ENCODE measurements at places on chromosomes 7 and 10. TPM values are rescaled to one million over a fixed set of nuclear protein-coding genes. Genes with fewer than 3 reads are reported as not detected.

Gene NUTM2E
- not detected for total RNA-seq

DNA sequence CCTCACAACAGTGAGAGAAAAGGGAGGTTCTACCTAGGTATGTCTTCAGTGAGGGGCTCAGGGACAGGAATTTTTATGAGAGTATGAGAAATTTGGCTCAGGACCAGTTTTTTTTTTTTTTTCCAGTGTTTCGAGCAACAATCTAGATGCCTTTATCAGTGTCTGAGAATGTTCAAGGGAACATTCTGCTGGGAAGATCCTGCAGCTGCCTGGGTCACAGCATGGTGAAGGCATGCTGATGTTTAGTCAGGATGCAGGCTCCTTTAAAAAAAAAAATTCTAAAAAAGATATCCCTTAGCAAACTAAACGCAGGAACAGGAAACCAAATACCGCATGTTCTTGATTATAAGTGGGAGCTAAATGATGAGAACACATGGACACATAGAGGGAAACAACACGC, 31.0 kb downstream of the SBDS start:
- no peak overlapping the region for H3K4me3 ChIP-seq
- no peaks in the 10 kb centered on the region for H3K4me1 ChIP-seq
- no peaks in the 10 kb centered on the region for H3K36me3 ChIP-seq
- DNase-seq: no peak

DNA sequence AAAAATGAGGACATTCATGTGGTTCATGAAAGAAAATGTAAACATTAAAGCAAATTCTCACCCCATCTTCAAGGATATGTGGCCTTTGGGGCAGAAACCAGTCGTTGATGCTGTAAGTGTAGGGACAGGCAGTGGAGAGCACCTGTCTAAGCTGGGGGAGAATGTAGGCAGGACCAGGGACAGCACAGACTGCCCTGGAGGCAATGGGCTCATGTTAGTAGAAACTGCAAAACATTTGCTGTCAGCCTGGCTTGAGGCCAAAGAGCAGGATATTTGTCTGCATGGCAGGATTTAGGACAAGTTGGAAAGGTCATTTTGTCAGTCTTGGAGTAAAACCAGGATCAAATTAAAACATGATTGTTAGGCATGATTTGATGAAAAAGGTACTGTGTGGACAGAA, 211.6 kb upstream of the AGK start:
- no peaks in the 10 kb centered on the region for H3K36me3 ChIP-seq
- DNase-seq: no peak
- no peak overlapping the region for H3K27ac ChIP-seq
- H3K27me3 ChIP-seq: no peaks in the 10 kb centered on the region

DNA sequence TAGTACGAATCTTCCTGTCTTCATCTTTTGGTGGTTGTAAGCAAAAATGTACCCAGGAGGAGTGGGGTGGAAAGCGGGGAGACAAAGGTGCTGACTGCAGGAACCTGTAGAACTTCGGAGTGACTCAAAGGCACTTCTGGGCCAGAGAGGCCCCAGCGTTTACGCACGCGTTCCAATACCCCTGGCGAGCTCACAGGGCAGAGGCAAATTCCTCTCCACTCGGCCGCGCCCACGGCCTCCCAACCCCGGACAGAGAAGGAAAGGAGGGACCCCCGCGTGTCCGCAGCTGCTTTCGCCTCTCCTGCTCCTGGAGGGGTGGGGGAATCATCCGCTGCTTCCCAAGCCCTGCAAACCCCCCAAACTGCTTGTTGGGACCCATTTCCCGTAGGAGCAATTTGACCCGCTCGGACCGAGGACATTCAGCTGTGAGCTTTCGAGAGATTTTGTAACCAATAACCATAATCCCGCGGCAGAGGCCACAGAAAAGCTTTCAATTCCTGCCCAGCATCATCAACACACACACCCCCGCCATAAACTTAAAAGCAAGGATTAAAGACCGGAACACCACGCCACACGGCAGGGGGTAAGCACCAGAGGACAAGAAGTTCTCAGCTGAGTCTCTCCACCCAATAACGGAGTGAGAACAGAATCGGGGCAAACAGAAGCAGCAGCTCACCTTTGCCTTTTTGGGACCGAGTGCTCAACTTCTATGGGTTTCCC, 2.3 kb downstream of the IGF2BP3 start:
- DNase-seq: no peak
- peak overlapping the region; percentile 41 for H3K4me3 ChIP-seq
- peaks cover 37% of the 10 kb centered on the region for H3K4me1 ChIP-seq

DNA sequence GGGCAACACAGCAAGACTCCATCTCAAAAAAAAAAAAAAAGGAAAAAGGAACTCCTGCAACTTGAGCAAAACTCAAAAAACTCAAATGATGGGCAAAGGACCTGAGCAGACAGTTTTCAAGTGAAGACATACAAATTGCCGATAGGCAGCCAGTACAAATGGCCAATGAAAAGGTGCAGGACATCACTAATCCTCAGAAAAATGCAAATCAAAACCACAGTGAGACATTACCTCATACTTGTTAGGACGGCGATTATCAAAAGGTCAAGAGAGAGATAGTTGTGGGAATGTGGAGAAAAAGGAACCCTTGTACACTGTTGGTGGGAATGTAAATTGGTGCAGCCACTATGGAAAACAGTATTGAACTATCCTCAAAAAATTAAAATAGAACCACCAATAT, 16.8 kb downstream of the SVOPL start:
- no peaks in the 10 kb centered on the region for H3K36me3 ChIP-seq
- no peaks in the 10 kb centered on the region for H3K4me1 ChIP-seq
- no peak for DNase-seq
- H3K27me3 ChIP-seq: no peaks in the 10 kb centered on the region

Gene SPOCK2
- total RNA-seq: 9.2 TPM

- peak overlapping the region; percentile 57 for H3K27ac ChIP-seq
- peak; percentile 73 for DNase-seq
- peaks cover 34% of the 10 kb centered on the region for H3K4me1 ChIP-seq
- H3K36me3 ChIP-seq: no peaks in the 10 kb centered on the region
Observed at GRCh38 chr7:73977619-73978618, 50.1 kb upstream of the ELN start.

DNA sequence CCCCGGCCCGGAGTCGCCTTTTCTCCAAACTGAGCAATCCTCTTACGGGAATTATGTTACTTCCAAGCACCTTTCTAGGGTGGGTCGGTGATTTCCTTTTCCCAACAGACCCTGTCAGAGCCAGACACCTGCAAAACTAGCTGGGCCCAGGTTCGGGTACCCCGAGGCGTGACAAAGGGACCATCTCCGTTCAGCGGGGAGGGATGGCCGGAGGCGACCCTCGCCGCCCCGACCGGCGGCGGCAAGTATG, 445 bp downstream of the PPA1 start:
- H3K4me1 ChIP-seq: no peaks in the 10 kb centered on the region
- no peaks in the 10 kb centered on the region for H3K27me3 ChIP-seq
- no peaks in the 10 kb centered on the region for H3K36me3 ChIP-seq
- H3K4me3 ChIP-seq: peak overlapping the region; percentile 73
- H3K27ac ChIP-seq: peak overlapping the region; percentile 81
- no peak for DNase-seq

GRCh38 chr7:150621376-150621775, 10.8 kb downstream of the GIMAP6 start:
- no peak overlapping the region for H3K4me3 ChIP-seq
- H3K36me3 ChIP-seq: no peaks in the 10 kb centered on the region
- H3K27me3 ChIP-seq: no peaks in the 10 kb centered on the region
- no peaks in the 10 kb centered on the region for H3K4me1 ChIP-seq

DNA sequence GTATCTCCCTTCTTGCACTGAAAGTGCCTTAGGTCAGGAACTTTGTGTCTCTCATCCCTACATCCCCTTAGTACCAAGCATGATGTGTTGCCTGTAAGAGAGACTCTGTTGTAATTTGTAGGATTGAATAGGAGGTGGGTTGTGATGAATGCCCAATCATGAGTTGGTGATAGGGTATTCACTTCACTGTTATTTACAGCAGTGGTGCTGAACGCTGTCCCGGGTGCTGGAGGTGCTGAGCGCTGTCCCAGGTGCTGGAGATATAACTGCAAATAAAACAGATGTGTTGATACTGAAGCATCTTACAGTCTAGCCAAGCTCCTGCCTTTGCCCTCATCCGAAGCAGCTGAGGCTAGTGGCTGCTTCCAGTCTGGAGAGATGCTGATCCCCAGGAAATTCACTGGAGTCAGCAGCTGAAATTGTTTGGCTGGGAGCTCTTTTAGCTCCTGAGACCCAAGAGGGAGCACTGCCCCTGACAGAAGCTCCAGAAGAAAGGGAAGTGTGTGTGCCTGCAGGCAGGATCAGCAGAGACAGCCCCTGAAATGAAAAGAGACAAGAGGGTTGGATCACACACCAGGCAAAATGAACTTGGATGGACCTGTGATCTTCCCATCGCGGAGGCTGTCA, 183.4 kb downstream of the SORCS3 start:
- no peaks in the 10 kb centered on the region for H3K27me3 ChIP-seq
- H3K27ac ChIP-seq: no peak overlapping the region
- peaks cover 3% of the 10 kb centered on the region for H3K4me1 ChIP-seq
- no peak overlapping the region for H3K4me3 ChIP-seq
- no peaks in the 10 kb centered on the region for H3K36me3 ChIP-seq

DNA sequence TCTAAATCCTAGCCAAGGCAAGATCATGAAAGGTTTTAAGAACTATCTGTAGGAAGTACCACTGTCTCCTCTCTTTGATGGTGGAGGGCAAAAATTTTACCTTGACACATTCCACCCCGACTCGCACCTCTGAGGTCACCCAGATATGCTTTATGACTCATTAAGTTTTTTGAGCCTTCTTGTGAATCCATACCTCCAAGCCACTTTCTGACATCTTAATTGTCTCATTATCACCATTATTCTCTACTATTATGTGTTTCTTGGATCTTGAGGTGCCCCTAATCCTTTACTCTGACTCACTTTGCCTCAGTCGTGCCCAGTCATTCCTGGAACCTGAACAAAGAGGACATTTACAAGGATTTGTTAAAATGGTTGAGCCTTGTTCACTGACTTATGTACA, 146.6 kb downstream of the RAPGEF5 start:
- no peak overlapping the region for H3K4me3 ChIP-seq
- DNase-seq: no peak
- no peak overlapping the region for H3K27ac ChIP-seq
- no peaks in the 10 kb centered on the region for H3K27me3 ChIP-seq

Gene RELN
- total RNA-seq: 5.0 TPM

DNA sequence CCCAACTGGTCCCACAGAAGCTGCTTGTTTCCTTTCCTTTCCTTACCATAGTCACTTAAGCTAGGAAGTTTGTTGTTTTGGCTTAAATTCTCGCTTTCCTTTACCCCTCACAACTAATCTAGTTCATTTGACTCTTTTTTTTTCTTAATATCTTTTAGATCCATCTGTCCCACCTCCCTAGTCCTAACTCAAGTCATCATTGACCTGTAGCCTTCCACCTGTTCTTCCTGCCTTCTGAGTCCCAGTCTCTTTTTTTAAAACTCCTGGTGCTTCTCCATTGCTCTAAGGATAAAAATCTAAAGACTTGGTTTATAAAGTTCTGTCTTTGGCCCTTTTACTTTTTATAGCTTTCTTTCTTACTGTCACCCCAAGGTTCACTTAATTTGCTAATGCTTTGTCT, 47.6 kb downstream of the RALA start:
- H3K4me1 ChIP-seq: no peaks in the 10 kb centered on the region
- no peaks in the 10 kb centered on the region for H3K36me3 ChIP-seq
- no peak for DNase-seq
- no peaks in the 10 kb centered on the region for H3K27me3 ChIP-seq
- H3K4me3 ChIP-seq: no peak overlapping the region

DNA sequence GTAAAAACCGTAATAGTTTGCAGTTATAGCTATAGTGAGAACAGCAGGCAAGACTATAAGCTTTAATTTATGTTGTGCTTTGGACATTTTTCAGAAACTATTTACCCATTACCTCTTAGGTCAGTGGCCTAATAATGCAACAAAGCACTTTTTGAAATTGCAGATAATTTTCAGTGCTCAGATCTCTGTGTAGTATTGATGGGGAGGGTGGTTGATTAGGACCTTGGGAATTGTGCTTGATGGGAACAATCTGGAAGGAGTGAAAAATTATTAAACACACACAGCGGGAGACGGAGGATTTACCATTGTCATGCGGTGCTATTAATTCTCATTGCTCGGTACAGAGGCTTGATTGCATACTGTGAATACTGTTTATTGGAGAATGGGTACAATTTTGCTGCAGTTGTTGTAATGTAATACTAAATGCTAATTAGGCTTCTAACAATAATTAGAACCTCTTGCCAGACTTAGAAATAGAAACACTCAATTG, 304.8 kb downstream of the LRMDA start:
- H3K4me1 ChIP-seq: no peaks in the 10 kb centered on the region
- no peaks in the 10 kb centered on the region for H3K27me3 ChIP-seq
- H3K36me3 ChIP-seq: no peaks in the 10 kb centered on the region

DNA sequence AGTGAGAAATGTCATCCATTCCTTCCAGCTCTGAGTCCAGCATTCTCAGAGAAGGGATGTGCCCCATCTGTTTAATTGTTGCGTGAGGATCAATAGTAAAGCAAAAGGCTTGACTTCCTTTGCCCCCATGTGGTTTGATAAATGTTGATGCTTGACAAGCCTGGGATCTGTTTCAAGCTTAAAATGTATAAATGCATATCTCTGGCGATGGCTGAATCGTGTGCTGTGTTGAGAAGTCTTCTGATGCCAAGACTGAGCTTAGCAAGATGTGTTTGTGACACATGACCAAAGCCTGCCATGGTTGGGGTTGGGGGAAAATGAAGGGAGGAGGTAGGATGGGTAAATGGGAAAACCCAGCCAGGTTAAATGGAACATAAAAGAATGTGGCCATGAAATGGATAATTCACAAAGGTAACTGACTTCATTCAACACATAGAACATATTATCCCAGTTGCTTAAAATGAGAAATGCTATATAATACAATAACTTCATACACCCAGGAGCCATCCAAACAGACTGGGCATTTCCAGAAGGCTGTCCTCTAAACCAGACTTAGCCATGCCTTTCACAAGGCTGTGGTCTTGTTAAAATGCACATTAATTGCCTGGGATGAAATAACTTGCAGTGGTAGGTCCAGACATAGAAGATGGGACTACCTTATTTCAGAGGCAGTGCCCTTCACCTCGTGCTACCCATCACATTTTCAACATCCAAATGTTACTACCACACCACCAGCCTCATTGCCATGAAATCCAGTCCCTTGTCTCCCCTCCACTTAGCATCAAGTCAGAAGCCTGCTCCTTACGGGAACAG, 147.3 kb upstream of the PDE1C start:
- no peak overlapping the region for H3K4me3 ChIP-seq
- H3K4me1 ChIP-seq: no peaks in the 10 kb centered on the region
- no peaks in the 10 kb centered on the region for H3K36me3 ChIP-seq
- DNase-seq: no peak
- H3K27ac ChIP-seq: no peak overlapping the region

Gene RSPH10B2
- not detected for total RNA-seq

GRCh38 chr7:36128448-36129047, 24.5 kb upstream of the EEPD1 start:
- H3K27me3 ChIP-seq: no peaks in the 10 kb centered on the region
- peak overlapping the region; percentile 78 for H3K27ac ChIP-seq
- DNase-seq: peak; percentile 95
- peaks cover 34% of the 10 kb centered on the region for H3K4me1 ChIP-seq
- no peaks in the 10 kb centered on the region for H3K36me3 ChIP-seq

Gene AKR1C8
- total RNA-seq: not detected

Gene PTER
- total RNA-seq: 12.5 TPM

- no peak overlapping the region for H3K4me3 ChIP-seq
- no peaks in the 10 kb centered on the region for H3K36me3 ChIP-seq
- no peak for DNase-seq
- peak overlapping the region; percentile 60 for H3K27ac ChIP-seq
- no peaks in the 10 kb centered on the region for H3K4me1 ChIP-seq
Observed at GRCh38 chr10:74012480-74012879, 14.6 kb downstream of the VCL start.

Measured in sigmoid colon (tissue), 7 donors.